Adrenal gland (tissue), 19 donors: ENCODE measurements at places on chromosomes 11 and 22.

DNA sequence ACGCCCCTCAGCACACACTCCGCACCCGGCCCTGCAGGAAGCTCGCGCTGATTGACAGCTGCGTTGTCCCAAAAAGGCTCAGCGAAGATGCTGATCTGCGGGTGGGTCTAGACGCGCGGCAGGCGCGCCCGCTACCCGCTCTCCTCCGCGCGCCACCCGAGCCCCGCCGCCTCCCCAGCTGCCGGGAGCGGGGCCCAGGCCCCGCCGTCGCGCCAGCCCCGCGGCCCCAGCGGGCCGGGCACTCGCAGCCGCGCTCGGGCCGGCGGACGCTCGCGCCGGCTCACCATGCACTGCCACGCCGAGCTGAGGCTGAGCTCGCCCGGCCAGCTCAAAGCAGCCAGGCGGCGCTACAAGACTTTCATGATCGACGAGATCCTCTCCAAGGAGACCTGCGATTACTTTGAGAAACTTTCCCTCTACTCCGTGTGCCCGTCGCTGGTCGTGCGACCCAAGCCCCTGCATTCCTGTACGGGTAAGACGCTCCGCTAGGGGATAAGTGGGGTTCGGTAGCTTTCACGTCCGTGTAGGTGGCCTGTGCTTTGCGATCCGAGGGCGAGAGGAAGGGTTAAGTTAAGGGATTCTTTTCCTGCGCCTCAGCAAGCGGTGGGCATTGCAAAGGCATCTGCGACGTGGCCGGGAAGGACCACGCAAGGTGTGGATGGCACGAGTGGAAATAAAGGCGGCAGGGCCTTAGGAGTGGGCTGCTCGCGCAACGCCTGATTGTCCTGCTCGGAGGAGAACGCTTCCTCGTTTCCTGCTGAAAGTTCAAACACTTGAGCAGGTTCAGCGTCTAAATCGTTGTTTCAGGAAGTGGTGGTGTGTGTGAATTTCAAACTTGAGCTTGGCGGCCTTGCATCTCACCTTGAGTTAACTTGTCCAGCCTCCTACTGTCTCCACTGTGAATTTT, at the start of gene BARX2:
BARX2 (plus strand) TSS at position 98 of the 907 bp plus-strand sequence; CDS start at position 286, 188 bp downstream.
- peak; percentile 39 for DNase-seq

- peak; percentile 21 for DNase-seq
Observed at GRCh38 chr22:30159561-30160353, 79.5 kb downstream of the HORMAD2 start.

GRCh38 chr22:49763696-49764095, 64.0 kb downstream of the BRD1 start:
- DNase-seq = no peak

- no peak for DNase-seq
Observed at GRCh38 chr22:39994041-39994565, 651 bp upstream of the FAM83F start.

DNA sequence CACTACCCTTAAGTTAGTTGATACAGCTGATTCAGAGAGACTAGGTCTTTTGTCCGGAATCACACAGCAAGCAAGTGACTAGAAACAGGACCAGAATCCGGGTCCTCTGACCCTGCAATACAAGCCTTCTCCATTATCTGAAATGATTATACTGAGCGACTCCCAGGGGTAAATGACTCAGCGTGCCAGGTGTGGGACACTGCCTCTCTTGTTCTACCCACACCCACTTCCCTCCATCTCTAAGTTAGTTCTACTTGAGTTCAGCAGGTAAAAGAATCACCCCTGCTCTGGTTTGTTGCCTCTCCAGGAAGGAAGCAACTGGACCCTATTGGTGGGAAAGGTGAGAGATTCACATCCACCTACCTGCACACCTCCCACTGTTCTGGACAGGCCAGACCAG, 156.9 kb downstream of the DBX1 start:
- no peak for DNase-seq

- DNase-seq = no peak
Observed at GRCh38 chr11:122071709-122072202, 44.3 kb downstream of the BLID start.

GRCh38 chr11:111454561-111455192, 57.5 kb downstream of the BTG4 start:
- no peak for DNase-seq

DNA sequence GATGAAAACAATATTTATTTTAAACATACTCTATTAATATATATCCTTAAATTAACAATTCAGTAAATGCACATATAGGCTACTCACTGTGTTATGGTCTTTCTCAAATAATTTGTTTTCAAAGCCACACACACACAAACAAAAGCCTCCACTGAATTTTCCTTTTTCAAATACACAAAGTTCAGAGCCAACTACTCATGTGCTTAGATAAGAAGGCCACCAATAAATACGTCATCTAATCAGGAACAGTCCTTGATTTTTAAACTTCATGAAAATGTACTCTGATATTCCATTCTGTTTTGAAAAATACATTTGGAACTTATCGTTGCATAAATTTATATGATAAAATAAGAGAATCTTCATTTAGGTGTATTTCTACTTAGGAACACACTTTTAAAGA, 26.0 kb downstream of the KBTBD3 start:
- no peak for DNase-seq

GRCh38 chr11:122181893-122182292, 65.9 kb upstream of the BLID start:
- DNase-seq = no peak

- no peak for DNase-seq
Observed at GRCh38 chr11:19728436-19728835, 15.8 kb downstream of the NAV2 start.

- DNase-seq = no peak
Observed at GRCh38 chr11:72781063-72781312, 12.9 kb downstream of the STARD10 start.

DNA sequence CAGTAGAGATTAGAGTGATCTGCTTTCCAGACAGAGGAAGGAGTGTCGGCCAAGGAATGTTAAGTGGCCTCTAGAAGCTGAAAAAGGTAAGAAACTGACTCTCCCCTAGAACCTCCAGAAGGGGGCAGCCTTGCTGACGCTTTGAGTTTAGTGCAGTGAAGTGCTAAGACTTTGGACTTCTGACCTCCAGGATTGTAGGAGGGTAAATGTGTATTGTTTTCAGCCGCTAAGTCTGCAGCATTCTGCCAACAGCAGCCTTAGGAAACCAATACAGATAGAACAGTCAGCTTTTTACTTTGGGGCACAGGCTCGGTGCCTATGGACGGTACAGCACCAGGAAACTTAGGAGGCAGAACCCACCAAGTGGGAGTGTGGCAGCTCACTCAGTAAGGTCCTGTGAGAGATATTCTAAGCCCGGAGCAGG, 3.6 kb upstream of the TBC1D22A start:
- DNase-seq = peak; percentile 82

DNA sequence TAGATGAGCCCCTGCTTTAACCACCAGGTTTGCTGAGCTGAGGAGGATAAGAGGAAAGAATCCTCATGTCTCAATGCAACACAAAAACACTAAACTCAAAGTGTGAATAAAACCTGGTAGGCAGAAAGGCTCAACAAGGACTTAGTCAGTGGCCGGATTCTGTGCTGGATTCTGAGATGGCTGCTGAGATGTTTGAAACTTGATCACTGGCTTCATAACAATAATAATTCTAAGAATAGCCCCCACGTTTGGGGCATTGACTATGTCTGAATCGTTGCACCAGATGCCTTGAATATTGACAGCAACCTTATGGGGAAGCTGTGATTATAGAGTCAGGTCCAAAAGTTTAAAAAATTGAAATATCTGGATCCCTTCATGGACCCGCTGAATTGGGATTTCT, 4.6 kb downstream of the DKK3 start:
- no peak for DNase-seq

- DNase-seq = no peak
Observed at GRCh38 chr11:124823512-124824376, 23.5 kb upstream of the MSANTD2 start.

GRCh38 chr11:72972496-72973128, 158.4 kb downstream of the ATG16L2 start:
- no peak for DNase-seq

GRCh38 chr11:116730601-116731000, 42.2 kb downstream of the BUD13 start:
- no peak for DNase-seq

GRCh38 chr11:78576549-78577097, 2.0 kb upstream of the NARS2 start:
- DNase-seq = no peak

- DNase-seq = no peak
Observed at GRCh38 chr11:15114501-15115475, at the start of gene INSC. INSC (plus strand) TSS chr11:15114923; CDS start chr11:15149175, 34,252 bp downstream.

GRCh38 chr11:122847466-122847865, 9.2 kb downstream of the CRTAM start:
- no peak for DNase-seq

DNA sequence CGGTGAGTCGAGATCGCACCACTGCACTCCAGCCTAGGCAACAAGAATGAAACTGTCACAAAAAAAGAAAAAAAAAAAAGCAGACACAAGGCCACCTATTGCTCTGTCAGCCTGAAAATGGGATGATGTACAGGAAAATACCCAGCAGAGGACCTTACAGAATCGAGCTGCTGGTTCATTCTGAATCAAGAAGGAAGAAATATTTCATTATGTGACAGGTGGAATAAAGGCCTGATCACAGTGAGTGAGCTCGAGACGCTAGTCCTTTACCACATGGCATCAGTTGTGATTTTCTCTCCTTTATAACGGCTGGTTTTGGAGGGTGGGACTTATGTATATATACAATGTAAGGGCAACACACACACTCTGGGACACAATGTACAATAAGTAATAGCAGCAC, 340.0 kb downstream of the LARGE1 start:
- no peak for DNase-seq

DNA sequence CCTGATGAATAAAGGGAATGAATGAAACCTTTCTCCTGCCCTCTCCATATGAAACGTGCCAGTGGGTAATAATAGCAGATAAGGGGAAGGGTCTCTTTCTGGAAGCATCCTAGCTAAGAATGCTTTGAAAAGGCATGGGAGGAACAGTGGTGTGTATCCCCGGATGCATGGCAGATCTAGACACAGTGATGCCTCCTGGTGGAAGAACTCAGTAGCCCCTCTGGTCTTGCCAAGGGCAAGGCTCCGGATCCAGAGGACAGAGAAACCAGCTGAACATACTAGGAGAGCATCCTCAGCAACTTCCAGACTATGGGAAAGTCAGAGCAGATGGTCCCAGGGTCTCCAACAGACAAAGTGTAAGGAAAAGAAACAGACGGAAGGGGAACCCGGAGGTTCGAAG, 6.4 kb downstream of the BAIAP2L2 start:
- no peak for DNase-seq

DNA sequence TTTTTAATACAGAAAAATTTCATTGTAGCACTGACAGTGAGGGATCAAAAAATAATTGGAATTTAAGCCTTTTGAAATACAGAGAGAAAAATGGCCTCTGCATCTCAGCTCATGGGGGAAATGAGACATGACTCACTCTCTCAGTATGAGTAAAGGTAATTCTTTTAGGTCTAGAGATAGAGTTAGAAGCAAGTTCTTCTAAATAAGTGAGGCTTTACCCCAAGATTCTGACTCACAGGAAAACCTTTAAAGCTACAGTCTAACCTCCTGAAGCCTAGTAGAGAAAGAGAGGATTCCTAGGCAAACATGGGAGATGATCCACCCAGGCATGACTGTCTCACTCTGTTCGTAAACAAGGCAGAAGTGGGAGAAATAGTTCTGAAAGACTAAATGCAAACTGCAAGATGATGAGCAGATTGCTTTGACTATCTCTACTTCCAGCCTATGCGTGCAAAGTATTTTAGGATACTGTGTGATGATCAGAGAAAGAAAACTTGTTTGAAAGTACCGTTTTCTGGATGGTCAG, 1003.3 kb upstream of the CCDC90B start:
- no peak for DNase-seq

GRCh38 chr11:62892077-62892922, 11.6 kb downstream of the SLC3A2 start:
- DNase-seq = no peak

GRCh38 chr11:64364435-64364834, 5.5 kb downstream of the RPS6KA4 start:
- DNase-seq = no peak

DNA sequence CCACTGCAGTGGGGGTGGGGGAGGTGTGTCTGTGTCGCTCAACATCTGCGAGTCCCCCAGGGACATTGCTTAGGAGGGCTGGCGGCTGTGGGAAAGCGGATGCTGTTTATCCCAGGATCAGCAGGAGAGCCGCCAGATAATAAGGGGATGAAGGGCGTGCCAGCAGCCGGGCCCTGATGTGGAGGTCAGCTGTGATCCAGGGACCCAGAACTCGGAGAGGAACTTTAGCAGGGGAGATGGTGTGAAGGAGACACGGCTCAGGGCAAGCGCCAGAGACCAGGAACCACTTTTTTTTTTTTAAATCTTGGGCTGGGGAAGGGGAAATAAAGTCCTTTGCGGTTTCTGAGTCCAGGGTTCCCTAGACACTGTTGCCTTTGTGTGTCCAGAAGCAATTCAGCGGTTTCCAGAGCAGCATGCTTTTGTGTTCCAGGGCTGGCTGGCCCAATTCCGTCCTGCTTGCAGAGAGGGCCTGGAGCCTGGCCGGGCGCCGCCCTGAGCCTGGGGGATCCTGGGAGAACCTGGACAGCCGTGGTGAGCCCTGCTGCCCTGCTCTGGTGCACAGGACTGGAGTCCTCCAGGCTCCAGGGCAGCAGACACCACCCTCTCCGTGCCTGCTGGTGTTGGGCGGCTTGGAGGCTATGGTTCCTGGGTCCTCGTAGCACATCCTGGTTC, at the start of gene GRAMD4:
GRAMD4 (plus strand) TSS at position 557 of the 672 bp plus-strand sequence. CDS start 6,414 bp downstream, outside the sequence.
- no peak for DNase-seq

GRCh38 chr11:334264-334994, 13.8 kb upstream of the IFITM3 start:
- no peak for DNase-seq

GRCh38 chr22:25182131-25183110, 17.2 kb upstream of the CRYBB3 start:
- peak; percentile 44 for DNase-seq

DNA sequence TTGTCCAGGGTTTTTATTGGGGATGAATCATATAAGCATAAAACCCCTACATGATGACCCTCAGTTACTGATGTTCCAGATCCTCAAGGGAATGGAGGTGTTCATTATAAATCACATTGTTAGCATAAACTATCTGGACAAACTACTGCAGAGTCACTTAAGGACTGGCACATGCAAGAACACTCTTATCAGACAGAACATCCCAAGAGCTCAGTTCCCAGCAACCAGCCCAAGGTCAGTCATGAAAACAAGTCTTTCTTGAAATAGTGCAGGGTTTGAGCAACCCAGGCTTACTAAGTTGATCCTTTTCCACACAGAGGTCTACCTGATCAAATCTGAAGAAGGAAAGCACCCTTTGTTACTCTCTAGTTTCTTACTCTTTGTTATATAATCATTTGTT, 13.5 kb upstream of the PTS start:
- peak; percentile 65 for DNase-seq
